ENCODE measurements at places on chromosomes 12 and 14.

DNA sequence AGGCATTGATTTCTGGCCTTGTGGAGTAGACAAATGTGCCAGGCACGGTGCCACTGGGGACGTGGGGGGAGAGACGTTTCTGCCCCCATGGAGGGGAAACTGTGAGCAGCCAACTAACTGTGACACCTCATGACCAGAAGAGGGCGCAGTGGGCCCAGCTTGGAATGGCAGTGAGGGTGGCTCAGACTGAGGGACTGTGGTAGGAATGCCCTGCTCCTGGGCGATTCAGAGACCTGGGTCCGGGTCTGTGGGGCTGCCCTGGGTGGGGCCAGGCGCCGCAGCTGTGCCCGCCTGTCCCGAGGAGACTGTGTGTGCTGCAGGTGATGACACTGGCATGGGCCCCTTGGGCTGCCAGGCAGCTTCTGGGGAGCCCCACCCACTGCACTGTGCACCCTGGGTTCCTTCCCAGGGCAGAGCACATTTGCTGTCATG, 60.6 kb downstream of the SLC25A47 start:
- peak; percentile 69 for DNase-seq

DNA sequence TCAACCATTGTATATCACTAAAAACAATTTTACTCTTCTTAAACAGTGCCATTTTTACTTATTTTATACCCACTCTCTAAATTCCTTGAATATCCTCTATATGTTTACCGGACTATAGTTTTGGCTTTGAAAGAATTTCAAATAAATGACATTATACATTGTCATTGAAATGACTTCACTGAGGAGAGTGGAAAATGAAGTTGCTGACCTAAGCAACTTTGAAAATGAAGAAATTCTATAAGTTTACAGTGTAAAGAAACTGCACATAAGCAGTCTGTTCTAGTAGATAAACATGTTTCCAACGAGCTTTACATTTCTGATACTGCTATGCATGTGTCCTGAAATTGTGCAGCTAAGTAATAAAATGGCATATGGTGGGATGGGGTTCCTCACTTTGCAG, 1094.0 kb downstream of the TMEM121 start:
- DNase-seq = no peak

DNA sequence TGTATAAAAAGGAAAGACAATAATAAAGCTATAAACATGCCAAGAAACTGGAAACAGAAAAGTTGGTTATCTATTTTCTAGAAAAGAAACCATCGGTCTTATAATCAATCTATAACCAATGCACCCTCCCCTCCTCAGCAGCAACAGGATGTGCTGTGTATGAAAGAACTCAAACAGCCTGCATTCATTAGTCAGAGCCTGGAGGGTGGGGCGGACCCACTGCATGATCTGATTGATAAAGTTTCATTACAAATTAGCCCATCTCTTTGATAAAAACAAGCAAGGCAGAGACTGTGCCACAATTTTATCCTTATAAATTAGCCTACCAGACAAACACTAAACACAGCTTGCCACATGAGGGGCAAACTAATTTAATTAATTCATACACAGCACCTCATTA, 448.1 kb downstream of the BCAT1 start:
- no peak for DNase-seq

DNA sequence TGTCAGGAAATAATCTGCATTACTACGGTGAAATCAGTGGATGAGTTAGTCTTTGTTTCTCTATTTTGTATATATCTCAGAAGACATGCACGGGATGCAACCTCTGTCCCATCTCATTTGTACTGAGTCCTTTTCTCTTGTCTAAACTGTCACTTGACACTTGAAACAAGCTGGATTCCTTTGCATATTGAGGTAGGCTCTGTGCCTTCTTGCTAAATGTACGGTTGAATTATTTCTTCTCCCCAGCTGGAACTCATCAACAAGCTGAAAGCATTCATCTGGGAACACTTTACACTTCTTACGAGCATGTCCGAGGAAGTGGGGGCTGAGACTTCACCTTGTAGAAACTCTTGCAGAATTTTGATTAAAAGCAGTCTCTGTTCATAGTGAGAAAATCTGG, 119.5 kb downstream of the VEZT start:
- DNase-seq = no peak

DNA sequence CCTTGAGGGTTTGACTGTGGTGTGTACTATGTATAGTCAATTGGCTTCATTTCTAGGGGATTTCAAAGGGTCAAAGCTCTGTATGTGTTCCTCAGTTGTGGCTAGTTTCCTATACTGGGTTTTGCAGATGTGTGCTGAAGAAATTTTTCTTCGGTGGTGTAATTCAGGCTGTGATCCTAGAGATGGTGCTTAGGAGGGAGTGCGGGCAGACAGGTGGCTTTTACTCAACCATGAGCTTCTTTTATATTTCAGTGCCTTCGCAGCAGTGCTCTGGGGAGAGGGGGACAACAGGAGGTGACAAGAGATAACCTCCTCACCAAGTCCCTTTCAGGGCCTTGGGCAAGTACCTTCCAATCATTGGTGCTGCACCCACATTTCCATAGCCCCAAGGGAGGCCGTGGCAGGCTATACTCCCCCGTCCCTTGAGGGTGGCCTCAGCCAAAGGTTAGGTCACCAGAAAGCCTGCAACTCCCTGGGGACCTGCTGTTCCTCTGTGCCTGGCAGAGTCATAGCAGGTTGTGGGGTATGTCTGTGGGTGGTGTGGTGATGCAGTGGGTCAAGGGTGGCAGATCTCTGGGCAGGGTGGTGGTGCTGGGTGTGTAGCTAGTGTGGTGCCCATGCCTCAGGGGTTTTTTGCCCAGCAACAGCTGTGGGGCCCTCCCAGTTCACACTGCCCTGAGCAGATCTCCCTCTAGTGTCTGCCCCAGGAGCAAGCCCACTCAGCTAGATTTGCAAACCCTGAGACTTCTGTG, 37.0 kb upstream of the TMX1 start:
- DNase-seq = peak; percentile 20

- no peak for DNase-seq
Measured at GRCh38 chr12:111705672-111706071, 19.8 kb downstream of the ACAD10 start.

DNA sequence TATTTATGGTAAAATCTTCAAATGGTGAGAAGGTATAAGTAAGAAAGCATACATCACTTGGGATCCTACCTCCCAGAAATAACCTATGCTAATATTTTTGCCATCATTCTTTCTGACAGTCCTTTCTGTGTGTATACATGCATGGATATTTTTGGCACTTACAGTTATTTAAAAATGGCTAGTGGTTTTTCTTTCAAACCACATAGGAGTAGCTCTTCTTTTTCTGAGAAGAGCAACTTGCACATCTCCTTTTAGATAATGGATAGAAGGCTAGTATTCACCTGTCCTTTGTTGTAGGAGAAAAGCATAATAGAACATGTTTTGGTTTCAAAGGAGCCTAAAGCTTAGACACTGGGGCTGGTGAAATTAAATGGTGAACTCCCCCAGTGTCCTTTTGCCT, 87.3 kb downstream of the EMP1 start:
- no peak for DNase-seq

- no peak for DNase-seq
Measured at GRCh38 chr12:11730299-11731041, 81.0 kb downstream of the ETV6 start.

GRCh38 chr12:102691773-102692555, 211.6 kb upstream of the IGF1 start:
- DNase-seq = no peak

- peak; percentile 82 for DNase-seq
Measured at GRCh38 chr12:4562034-4562657, at the start of gene DYRK4. DYRK4 (plus strand) TSS chr12:4562208; CDS start chr12:4562246, 38 bp downstream.

DNA sequence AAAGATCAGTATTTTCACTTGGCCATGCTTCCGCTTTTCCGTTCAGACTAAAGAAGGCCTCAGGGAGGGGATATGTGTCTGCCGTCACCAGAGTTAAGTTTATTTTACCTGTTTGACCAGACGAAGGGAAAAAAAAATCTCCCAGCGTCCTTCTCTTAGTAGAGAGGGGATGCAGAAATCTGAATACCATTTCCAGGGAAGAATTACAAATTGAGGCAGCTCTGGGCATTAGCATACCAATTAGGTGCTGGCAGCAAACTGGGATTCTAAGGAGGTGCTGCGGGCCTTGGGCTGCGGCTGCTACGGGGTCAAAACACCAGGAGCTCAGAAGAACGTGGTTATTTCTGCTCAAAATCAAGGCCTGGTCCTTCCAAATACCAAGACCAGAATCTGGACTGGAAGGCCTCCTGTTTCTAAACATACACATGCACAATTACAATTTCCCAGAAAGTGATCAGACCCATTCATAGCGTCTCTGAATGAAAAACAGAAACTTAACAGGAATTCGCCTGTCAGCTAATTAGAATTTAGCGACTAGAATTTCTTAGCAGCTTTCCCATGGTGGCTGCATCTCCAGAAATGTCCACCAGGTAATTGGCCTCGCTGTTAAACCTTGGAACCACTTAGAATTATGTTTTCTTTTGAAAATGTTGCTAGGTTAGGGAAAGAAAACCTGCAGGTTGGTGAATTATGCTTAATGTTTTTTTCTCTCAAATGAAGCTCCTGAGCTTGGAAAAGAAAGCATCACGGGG, 617.0 kb downstream of the VRK1 start:
- no peak for DNase-seq
